Skeletal muscle cell (primary cell): ENCODE measurements at places on chromosomes 2 and 18.

DNA sequence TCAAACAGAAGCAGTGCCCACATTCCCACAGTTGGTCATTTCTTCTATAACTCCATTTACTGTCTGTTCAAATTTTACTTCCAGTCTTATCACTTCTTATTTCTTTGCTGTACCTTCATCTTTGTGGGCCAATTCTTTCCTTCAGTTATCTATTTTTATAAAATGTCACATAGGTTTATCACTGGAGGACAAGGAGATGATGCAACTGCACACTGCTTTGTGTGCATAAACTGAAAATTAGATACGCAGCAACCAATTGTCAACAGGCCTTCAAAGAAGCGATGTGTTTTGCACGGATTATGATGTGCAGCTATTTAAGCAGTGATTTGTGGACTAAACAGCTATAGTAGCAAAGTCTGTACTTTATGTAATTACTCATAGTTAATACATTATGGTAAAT lies 726.8 kb upstream of the GCFC2 start:
- DNase-seq = no peak

DNA sequence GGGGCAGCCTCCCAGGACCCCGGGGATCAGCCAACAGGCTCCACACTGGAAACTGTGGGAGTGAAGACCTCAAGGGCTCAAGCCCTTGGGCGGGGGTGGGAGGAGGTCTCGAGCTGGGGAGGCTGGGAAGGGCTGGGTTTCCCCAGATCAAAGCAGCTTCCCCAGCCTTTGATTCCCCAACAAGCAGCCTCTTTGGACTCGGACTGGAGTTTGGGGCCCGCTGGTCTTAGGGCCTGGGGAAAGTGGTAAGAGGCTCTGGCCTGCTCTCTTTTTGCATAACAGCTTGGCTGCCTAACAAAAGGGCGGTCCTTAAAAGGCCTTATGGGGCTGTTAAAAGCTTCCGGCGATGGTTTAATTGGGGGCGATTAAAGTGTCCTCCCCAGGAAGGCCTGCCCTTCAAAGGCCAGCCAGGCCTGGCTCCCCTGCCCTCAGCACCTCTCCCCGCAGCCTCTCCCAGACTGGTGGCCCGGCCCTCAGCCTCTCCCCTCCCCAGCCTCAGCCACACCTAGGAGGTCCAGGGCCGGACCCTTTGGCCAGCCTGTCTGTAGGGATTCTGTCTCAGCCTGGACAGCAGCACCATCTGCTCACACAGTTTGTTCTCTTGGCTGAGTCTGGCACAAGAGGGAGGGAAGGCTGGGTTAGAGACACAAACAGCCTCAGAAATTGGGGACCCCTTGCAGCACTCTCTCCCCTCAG lies 39.6 kb downstream of the ZFP36L2 start:
- no peak for DNase-seq

DNA sequence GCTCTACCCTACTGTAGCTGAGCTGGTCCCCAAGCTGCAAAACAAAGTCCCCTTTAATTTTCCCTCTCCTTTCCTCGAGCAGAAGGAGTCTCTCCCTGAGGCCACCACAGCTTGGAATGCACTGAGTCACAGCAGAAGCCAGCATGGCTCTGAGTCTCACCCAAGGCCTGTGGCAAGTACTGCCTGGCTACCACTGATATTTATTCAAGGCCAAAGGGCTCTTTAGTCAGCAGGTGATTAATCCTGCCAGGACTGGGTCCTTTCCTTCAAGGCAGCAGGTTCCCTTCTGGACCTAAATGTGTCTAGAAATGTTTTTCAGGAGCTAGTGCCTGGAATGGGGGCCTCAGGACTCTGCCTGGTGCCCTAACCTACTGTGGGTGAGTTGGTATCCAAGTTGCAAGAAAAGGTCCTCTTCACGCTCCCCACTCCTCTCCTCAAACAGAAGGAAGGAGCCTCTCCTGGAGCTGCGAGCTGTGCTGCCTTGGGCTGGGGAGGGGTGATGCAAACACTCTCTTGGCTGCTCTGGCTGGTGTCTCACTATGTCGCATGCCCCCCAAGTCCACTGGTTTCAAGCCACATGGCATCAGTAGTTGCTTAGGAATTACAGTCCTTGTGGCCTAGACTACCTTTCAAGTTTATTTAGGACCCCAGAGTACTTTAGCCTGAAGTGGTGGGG lies 53.4 kb downstream of the CD28 start:
- peak; percentile 45 for DNase-seq

- DNase-seq = no peak
Measured at GRCh38 chr2:98730707-98731040, 258 bp downstream of the MGAT4A start.

- no peak for DNase-seq
Measured at GRCh38 chr2:36290306-36290856, 65.2 kb upstream of the CRIM1 start.

GRCh38 chr18:74942319-74942910 lies 266.5 kb downstream of the PTGR3 start:
- no peak for DNase-seq

GRCh38 chr2:135095591-135095990 lies 43.5 kb downstream of the RAB3GAP1 start:
- no peak for DNase-seq

GRCh38 chr2:216799873-216800431 lies 59.9 kb downstream of the TNP1 start:
- DNase-seq = peak; percentile 30

DNA sequence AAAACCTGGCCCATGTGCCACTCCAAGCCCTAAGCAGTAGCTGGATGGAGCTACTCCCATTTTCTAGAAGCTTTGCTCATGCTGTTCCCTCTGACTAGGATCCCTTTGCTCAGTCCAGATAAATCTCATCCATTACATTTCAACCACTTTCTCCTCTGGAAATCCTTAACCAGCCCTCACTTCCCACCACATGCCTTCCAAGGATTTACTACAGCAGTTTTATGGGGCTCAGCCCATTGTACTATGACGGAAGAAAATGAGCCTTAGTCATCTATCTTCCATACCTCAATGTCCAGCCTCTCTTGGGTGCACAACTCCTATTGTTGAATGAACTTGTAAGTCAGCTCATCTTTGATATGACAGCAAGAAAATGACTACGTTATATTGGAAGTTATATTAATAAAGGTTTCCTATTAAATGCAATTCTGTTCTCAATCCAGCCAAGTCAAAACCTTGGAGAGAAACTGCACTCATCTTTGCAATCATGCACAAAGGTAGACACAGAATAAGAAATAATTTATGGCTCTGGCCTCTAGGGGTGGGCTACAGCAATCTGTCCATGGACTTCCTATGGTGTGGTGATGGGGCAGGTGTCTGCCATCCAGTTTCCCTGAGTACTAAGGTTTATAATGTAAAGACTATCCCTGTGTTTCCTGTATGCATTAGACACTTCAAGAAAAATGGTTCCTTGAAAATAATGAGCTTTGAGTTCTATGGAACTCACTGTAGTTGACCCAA lies 3.4 kb downstream of the B4GALT6 start:
- DNase-seq = no peak

DNA sequence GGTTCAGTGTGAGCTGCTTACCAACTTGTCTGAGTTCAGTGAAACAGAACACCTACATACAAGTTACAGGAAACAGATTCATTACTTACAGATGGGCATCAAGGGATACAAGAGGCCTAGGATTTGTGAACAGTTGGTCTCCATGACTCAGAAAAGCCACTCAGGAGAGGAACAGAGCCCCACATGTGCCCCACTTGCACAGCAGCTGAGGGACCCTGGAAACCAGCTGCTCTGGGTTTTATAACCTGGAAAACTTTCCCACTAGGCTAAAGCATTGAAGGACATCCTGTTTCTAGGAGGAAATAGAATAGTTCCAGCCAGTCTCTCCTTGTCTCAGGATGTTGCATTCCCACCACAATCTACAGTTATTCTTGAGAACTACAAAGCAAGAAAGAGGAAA lies 530.0 kb downstream of the ZNF804A start:
- DNase-seq = peak; percentile 18

DNA sequence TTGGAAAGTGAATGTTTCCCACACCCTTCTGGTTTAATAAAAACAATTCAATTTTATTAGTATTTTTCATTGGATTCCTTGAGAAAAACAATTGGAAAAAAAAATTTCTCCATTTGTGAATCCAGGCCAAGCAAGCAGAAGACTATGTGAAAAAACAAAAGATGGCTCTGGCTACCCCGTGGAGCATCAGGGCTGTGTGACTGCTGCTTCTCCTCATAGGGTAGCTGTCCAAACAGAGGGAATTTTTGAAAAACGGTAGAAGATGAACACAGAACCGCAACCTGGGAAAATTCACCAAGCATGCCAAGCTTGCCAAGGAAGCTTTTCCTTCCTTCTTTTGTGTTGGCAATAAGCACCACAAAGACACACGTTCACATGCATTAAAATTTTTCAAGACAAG lies 71.3 kb upstream of the ACVR2A start:
- no peak for DNase-seq

- no peak for DNase-seq
Measured at GRCh38 chr2:71505086-71505769, 51.9 kb downstream of the DYSF start.

DNA sequence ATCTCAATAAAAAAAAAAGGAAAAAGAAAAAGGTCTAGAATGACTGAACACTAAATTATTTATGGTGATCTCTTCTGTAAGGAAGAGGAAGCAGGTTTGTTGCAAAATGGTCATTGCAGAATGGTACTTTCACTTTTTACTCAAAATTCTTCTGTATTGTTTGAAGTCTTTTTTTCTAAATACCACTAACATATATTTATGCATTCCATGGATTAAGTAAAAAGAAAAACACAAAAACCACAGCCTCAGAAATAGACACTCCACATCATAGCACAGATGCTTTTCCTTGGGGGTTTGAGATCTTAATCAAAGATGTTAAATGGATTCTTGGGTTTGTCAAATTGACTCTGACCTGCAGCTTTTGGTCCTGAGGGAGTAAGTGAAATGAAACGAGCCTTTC lies 47.4 kb downstream of the RHOB start:
- DNase-seq = peak; percentile 48

DNA sequence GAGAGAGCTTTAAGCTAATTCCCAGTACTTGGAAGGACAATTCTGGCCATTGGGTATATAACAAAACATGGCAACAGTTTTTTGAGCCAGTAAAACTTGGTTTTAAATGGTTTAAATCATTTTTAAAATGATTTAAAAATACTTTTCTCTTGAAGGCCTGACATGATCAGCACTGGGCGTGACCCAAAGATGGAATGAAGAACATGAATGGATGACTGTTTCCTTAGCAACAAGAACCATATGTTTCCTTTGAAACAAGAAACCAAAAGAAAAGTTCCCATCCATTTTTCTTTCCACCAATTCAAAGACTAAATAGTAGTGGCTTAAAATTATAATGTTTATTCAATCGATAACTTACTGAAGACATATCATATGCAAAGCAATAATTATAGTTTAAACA lies 348.3 kb upstream of the FIGN start:
- no peak for DNase-seq

GRCh38 chr2:206557321-206557720 lies 85.0 kb upstream of the FAM237A start:
- no peak for DNase-seq

DNA sequence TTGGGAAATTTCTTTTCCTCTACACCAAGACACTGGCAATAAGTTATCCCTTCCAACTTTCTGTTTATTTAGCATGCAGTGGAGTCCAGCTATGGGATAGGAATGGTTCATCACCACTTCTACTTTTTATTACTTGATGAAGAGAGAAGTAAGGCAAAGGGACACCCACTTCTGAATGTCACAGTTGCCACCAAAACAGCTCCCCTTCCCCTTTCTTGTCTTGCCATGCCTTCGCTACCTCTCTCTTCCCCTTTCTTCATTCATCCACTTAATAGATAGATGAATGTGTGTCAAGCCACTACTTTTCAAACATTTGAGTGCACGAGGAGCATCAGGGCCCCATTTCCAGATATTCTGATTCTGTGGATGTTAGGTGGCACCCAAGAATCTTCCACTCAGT lies 59.6 kb downstream of the KCTD18 start:
- no peak for DNase-seq

GRCh38 chr18:65632236-65632635 lies 118.6 kb upstream of the CDH7 start:
- DNase-seq = no peak

DNA sequence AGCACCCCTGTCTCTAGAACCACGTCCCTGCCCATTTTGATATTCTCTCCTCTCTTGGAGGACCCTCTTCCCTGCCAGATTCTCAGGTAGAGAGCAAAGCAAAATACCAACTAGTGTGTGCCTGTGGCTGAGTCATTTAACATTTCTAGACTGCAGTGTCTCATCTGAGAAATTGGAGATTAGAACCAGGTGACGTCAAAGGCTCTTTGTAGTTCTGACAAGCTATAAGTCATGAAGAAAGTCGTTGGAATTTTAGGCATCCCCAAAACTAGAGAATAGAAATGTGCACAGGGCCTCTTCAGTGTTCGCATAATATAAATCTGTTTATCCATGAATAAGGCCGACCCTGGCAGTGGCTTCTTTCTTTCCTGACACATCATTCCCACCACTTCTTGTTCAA lies 74.4 kb upstream of the TANC1 start:
- DNase-seq = peak; percentile 14

GRCh38 chr2:241272303-241273209 lies 42.9 kb downstream of the HDLBP start:
- DNase-seq = peak; percentile 41
